Urinary bladder (tissue), 4 donors: ENCODE measurements at places on chromosomes 16 and 17. TPM values are rescaled to one million over a fixed set of nuclear protein-coding genes. Genes with fewer than 3 reads are reported as not detected.
A peak's percentile ranks its signal among the peaks of the same experiment; 100 is the strongest.

GRCh38 chr17:18257268-18257981, 1.1 kb downstream of the FLII start:
- no peak for DNase-seq

DNA sequence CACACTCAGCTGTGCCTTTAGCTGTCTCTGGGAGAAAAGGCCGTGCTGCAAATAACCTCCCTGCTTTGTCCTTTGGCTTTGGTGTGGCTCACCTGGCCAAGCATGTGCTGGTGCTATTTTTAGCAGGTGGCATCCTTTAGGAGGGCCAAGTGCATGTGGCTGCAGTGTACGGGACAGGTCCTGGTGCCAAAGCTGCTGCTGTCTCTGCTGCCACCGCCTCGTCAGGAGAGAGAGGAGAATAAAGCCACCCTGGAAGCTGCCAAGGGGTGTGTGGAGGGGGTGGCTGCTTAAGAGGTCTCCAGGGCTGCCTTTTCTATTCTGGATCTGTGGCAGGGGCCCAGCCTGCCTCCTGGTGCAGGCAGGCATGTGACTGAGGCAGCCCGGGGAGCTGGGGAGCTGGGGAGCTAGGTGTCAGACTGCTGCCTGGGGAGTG, 6.2 kb downstream of the AKAP1 start:
- DNase-seq, result no peak

GRCh38 chr17:17641621-17642409, 39.4 kb upstream of the RAI1 start:
- DNase-seq, result peak; percentile 66

DNA sequence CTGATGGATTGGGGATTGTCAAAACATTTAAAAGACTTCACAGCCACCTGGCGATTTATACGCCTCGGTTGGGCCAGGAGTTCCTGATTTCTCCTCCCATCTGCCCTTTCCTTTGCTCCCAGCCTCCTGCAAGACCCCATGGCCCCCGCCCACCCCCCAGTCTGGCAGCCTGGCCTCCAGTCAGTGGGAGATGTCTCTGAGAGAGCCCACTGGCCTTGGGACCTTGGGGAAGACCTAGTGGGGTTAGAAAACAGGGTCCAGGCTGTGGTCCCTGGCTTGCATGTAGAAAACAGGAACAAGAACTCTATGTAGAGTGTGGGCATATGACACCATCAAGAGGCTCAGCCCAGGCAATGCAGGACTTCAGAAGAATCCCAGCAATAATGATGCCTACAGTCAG, 209.4 kb upstream of the C16orf82 start:
- no peak for DNase-seq

DNA sequence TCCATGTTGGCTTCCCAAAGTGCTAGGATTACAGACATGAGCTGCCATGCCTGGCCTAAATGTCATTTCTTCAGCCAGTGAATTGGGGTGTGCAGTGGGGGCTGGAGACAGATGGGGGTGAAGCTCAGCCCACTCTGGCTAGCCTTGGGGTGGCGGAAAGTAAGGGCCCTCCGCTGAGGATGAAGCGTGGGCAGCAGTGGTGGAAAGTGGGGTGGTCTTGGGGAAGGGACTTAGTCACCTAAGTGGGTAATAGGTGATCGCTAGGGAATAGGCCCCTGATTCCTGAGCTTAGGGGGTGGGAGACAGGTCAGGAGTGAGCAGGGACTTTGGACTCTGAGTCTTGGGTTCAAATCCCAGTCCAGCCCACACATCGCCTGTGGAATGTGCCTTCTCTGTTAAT, 2.2 kb downstream of the LLGL1 start:
- no peak for DNase-seq

- DNase-seq, result no peak
Observed at GRCh38 chr17:33229499-33229898, 63.6 kb downstream of the ASIC2 start.

DNA sequence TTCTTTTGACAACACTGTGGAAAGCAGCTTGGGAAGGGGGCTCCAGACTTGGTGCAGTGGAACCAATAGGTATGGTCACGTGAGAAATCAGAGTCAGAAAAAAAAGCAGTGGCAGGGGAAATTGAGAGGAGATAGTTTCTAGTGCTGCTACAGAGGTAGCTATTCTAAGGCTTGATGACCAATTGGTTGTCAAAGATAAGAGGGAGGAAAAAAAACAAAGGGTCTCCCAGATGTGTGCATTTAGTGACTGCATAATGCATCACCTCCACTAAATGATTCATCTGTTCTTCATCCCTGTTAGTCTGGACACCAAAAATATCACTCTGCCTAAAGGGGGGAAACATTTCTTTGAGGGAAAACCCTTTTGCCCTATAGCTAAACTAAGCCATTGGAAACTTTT, 56.5 kb downstream of the PIGL start:
- no peak for DNase-seq

DNA sequence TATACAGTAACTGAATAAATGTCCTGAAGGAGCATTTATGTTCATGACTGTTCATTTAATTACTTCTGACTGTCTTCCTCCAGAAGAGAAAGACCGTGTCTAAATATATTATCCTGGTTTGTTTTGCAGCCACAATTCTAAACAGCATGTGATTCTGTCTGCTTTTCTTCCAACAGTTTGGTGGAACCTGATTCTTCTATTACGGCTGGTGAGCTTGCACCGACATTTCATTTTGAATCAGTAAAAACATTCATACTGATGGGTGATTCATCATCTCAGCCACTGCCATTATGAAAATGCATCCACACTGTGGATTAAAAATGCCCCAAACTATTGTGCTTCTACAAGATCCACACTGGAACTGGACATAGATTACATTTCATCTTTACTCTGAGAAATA, 16.9 kb downstream of the KNOP1 start:
- no peak for DNase-seq

GRCh38 chr17:77315551-77316190, 174.9 kb downstream of the SEC14L1 start:
- no peak for DNase-seq

GRCh38 chr16:23068079-23068736, 81.0 kb downstream of the USP31 start:
- no peak for DNase-seq

GRCh38 chr16:56401482-56401881, 23.9 kb downstream of the AMFR start:
- no peak for DNase-seq

- no peak for DNase-seq
Observed at GRCh38 chr16:85637808-85638647, 24.9 kb downstream of the GSE1 start.

DNA sequence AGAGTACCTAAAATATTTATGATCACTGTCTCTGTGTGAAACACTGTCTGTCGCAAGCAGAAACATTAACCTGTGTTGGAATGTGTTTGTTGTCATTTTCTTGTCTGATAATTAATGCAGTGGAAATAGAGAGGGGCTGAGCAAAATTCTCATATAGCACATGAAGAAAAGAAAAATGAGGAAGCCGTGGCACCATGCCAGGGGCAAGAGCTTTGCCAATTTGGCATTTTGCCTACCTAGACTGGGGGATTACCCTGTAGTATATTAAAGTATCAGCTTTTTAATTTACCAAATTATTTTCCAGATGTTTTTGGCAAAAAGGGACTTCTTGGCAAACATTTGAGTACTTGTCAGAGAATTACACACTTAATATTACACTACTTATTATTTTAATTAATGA, 1326.6 kb upstream of the GOT2 start:
- DNase-seq, result no peak

The SAMD14 gene
- polyA plus RNA-seq, result 3.7 TPM

The TP53TG3E gene
- not detected for polyA plus RNA-seq

The DNAH3 gene
- 0.16 TPM for polyA plus RNA-seq

The AHSP gene
- polyA plus RNA-seq, result not detected

The PIK3R6 gene
- polyA plus RNA-seq, result 0.79 TPM

The FBXL16 gene
- 0.68 TPM for polyA plus RNA-seq

The CPNE7 gene
- 1.8 TPM for polyA plus RNA-seq
